Cardiac muscle cell (in vitro differentiated cells and primary cell): ENCODE measurements at places on chromosomes 2 and 18.

DNA sequence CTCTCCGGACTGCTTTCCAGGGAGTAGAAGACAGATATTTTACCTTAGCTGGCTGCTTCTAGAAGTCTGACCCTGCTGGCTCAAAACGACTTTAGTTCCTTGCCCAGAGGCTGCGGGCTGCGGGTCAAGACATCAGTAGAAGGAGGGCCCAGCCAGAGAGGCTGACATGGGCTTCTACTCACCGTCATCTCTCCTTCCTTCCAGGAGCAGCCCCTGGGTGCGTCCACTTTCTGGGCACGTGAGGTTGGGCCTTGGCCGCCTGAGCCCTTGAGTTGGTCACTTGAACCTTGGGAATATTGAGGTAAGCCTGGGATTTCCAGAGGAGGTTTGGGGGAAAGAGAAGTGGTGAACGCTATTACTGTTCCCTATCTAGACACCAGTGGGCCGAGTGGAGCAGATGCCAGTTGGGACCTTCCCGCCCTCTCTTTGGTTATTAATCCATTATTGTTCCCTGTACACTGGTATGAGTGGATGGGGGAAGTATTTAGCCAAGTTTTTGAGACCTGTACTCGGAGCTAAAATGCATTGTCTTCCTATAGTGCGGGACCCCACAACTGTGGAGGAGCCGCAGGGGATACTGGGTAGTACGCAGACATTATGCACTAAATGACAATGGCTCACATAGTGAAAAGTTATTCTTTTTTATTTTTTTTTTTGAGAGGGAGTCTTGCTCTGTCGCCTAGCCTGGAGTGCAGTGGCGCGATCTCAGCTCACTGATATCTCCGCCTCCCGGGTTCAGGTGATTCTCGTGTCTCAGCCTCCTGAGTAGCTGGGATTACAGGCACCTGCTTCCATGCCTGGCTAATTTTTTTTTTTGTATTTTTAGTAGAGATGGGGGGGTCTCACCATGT lies 26.3 kb upstream of the CASP8 start:
- no peak overlapping the region for H3K4me3 ChIP-seq
- H3K27me3 ChIP-seq: no peaks in the 10 kb centered on the region
- H3K27ac ChIP-seq: no peak overlapping the region
- DNase-seq: no peak
- no peaks in the 10 kb centered on the region for H3K36me3 ChIP-seq

- peaks cover 14% of the 10 kb centered on the region for H3K4me1 ChIP-seq
- no peak for DNase-seq
- no peaks in the 10 kb centered on the region for H3K36me3 ChIP-seq
- H3K27me3 ChIP-seq: no peaks in the 10 kb centered on the region
Measured at GRCh38 chr2:3597567-3597966, 2.7 kb downstream of the COLEC11 start.

DNA sequence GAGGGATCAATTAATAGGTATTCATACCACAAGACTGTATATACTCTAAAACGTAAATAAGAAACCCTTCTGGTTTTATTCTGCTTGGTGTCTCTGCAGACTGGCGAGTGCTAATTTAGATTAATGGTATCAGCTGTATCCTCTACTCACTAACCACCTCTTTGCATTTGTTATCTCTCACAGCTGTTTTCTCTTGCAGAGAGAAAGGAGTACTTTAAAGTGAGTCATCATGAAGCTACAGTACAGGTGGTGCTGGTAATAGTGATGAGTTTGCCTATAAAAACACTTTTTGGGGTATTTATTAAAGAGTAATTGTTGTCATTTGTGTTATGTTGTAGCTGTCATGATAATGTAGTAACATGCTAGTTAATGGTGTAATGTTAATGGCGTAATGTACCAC lies 147.7 kb downstream of the NETO1 start:
- H3K4me3 ChIP-seq: no peak overlapping the region
- no peak for DNase-seq
- H3K36me3 ChIP-seq: no peaks in the 10 kb centered on the region
- H3K27me3 ChIP-seq: no peaks in the 10 kb centered on the region
- peaks cover 6% of the 10 kb centered on the region for H3K4me1 ChIP-seq

GRCh38 chr2:120894966-120895365 lies 159.3 kb downstream of the GLI2 start:
- no peaks in the 10 kb centered on the region for H3K36me3 ChIP-seq
- H3K4me3 ChIP-seq: no peak overlapping the region
- no peak for DNase-seq
- H3K27ac ChIP-seq: peak overlapping the region; percentile 97

GRCh38 chr2:204416236-204416635 lies 129.0 kb upstream of the PARD3B start:
- H3K27me3 ChIP-seq: no peaks in the 10 kb centered on the region
- no peak overlapping the region for H3K4me3 ChIP-seq
- no peak overlapping the region for H3K27ac ChIP-seq
